ENCODE measurements at places on chromosomes 1 and 21.

DNA sequence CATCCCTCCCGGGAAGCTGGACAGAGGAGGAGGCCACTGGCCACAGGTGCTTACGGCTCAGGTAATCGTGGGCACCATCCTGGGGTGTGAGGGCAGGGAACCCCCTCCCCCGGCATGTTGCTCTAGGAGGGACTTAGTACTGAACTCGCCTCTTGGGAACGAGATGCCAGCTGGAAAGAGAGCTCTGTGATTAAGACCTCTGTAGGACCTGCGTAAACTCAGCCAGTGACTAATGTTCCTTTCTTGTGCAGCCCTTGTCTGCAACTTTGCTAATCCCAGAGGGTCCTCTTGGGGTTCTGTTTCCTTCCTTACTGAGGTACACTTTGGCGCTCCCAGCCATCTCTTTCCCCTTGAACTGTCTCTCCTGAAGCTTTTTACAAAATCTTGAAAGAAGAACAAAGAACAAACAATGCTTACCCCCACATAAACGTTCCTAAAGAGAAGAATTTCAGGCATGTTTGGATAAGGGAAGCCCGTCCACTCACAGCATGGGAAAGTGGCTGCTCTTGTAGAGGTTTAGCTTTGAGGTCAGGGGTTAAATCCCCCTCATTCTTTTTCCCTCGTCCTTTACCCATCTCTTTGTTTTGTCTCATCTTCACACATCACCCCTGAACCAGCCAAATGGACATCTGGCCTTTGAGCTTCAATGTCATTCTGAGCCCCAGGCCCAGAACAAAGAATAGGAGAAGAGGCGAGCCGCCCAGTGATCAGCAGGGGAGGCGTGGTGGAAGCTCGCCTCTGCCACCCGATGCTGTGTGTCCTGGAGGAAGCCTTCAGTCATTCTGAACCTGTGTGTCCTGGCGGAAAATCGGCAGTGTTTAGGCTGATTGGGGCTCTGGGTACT, 37.4 kb downstream of the CITED4 start:
- DNase-seq, result no peak

- DNase-seq, result no peak
Measured at GRCh38 chr1:150507912-150508864, at the start of gene ECM1. Gene ECM1 (plus strand): TSS chr1:150508109. CDS start chr1:150508210, 101 bp downstream.

GRCh38 chr1:57319165-57319564, 104.7 kb downstream of the DAB1 start:
- no peak for DNase-seq

DNA sequence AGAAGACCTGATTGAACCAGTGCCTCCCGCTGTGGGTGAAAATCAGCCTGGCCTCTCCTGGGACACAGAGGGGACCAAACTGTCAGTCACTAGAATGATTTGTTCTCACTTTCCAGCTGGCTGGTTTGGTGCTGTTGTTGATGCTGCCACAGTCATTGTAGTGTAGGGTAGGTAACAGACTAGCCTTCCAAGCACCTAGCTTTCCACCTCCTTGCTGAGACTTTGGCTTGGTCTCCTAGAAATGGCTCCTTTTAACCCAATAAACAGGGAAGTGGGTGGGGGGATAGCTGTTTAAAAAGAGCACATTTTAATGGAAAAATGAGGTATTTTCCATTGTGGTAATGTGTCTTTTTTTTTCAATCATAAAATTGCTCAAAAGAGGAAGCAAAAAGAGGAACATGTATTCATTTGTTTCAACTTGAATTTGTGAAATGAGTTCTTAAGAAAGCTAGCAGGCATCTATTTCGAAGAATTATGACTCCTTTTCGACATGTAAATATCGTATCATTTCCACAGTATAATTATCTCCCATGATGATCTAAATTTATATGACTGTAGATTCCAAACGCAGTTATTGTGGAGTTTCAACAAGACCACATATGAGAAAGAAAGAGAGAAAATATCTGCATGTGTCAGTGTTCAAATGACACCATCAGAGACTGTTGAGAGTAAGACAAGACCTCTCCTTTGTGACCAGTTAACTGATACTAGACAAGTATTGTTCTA, 190.1 kb downstream of the HLX start:
- no peak for DNase-seq

GRCh38 chr21:38429011-38429410, 69.3 kb downstream of the ERG start:
- DNase-seq, result no peak

GRCh38 chr1:230668227-230668626, 25.9 kb downstream of the COG2 start:
- DNase-seq, result no peak

DNA sequence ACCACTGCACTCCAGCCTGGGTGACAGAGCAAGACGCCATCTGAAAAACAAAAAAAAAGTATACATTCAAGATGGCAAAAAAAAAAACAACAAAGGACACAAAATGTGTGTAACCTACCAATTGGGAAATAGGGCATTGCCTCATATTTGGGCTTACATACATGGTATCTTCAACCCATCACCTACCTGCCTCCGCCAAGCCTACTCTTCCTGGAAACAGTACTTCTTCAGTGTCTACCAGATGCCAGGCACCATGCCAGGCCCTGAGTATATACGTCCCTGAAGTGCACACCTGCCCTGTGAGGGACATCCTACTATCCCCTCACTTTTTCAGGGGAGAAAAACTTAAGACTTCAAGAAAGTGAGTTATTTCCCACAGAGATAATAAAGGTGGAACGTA, 160.2 kb downstream of the TOMM20 start:
- no peak for DNase-seq

- DNase-seq, result no peak
Measured at GRCh38 chr1:76713535-76713934, 153.7 kb upstream of the ST6GALNAC5 start.

Data from cortex of kidney (tissue), 1 donor.